Heart left ventricle (tissue), 16 donors: ENCODE measurements at places on chromosomes 5 and 9. TPM values are rescaled to one million over a fixed set of nuclear protein-coding genes. Genes with fewer than 3 reads are reported as not detected.

GRCh38 chr9:68750786-68751185 lies 45.7 kb downstream of the PIP5K1B start:
- peaks cover 29% of the 10 kb centered on the region for H3K4me1 ChIP-seq
- H3K36me3 ChIP-seq: no peaks in the 10 kb centered on the region
- no peak overlapping the region for H3K27ac ChIP-seq
- no peak overlapping the region for H3K4me3 ChIP-seq
- H3K27me3 ChIP-seq: no peaks in the 10 kb centered on the region
- no peak for DNase-seq

DNA sequence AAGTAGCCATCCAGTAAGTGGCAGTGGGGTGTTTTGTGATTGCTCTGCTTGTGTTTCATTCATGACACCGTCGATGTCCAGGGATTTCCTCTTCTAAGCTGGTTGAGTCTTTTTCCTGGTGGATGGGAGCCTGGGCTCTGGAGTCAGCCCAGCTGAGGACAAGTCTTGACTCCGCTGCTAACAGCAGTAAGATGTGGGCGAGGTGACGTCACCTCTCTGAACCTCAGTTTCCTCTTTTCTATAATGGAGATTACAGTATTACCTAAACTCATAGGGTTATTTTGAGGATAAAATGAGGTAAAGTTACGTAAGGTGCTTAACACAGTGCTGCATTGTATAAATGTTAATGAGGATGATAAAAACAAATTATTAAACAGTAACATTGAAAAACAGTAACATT lies 21.3 kb downstream of the FGF1 start:
- no peak overlapping the region for H3K4me3 ChIP-seq
- no peaks in the 10 kb centered on the region for H3K27me3 ChIP-seq

GRCh38 chr9:88748566-88749261 lies 213.7 kb downstream of the NXNL2 start:
- DNase-seq: peak; percentile 68
- H3K27ac ChIP-seq: peak overlapping the region; percentile 60
- no peaks in the 10 kb centered on the region for H3K36me3 ChIP-seq
- H3K27me3 ChIP-seq: no peaks in the 10 kb centered on the region

- H3K4me1 ChIP-seq: peaks cover 7% of the 10 kb centered on the region
- peak; percentile 62 for DNase-seq
- H3K27ac ChIP-seq: peak overlapping the region; percentile 23
- H3K27me3 ChIP-seq: no peaks in the 10 kb centered on the region
- peak overlapping the region; percentile 33 for H3K4me3 ChIP-seq
Observed at GRCh38 chr5:14204785-14205321, 61.7 kb downstream of the TRIO start.

- H3K27ac ChIP-seq: no peak overlapping the region
- H3K4me1 ChIP-seq: no peaks in the 10 kb centered on the region
- H3K27me3 ChIP-seq: no peaks in the 10 kb centered on the region
- H3K4me3 ChIP-seq: no peak overlapping the region
Observed at GRCh38 chr9:86629530-86629929, 275.3 kb upstream of the TUT7 start.

DNA sequence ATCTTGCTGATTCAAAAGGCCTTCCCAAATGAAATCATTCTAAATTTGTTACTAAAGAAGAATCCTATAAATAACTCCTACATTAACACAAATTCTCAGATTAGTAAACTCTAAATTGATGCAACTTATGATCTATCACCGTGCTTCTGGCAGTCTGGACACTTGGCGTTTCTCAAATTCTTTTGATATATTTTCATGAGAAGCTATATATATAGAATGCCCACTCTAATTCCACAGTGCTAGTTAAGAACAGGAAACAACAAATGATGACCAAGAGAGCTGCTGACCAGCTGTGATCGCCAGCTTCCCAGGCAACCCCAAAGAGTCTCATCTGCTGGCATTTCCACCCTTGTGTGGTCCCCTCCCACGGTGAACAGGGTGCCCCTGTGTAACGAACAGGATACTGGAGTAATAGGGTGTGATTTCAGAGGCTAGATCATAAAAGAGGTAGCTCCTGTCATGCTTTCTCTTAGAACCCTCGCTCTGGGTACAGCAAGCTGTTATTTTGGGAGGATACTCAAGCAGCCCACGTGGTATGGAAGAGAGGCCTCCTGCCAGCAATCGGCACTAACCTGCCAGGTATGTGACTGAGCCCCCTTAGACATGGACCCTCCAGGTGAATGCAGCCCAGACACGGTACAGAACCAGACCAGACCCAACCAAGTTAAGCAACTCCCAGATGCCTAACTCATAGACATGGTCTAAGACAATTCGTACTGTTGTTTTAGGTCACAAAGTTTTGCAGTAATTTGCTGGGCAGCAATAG lies 64.7 kb downstream of the CDC14B start:
- no peaks in the 10 kb centered on the region for H3K36me3 ChIP-seq
- H3K4me3 ChIP-seq: no peak overlapping the region
- H3K4me1 ChIP-seq: peaks cover 49% of the 10 kb centered on the region

DNA sequence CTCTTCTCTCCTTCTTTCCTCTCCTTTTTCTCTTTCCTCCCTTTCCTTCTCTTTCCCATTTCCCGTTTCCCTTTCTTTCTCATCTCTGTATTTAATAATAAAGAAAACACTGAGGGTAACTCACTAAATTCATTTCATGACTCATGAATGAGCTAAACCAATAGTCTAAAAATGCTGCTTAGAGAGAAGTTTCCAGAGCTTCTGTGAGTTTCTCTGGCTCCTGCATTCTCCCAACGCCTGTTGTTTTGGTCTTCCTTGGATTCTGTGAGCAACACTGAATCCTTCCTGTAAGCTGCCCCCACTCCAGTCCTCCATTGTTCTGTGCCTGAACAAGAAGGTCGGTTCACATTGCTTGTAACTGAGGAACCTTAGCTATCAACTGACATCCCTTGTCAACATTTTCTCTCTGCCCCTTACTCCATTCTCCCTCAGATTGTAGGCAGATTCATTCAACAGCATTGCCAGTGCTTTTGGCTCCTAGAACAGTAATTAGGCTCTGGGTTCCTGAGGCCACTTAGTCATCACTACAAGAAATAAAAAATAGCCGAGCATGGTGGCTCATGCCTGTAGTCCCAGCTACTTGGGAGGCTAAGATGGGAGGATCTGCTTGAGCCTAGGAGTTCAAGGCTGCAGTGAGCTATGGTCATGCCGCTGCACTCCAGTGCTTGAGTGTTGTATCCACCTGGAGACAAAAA lies 237.7 kb upstream of the KLF4 start:
- H3K27ac ChIP-seq: no peak overlapping the region
- DNase-seq: no peak
- H3K4me3 ChIP-seq: no peak overlapping the region
- H3K27me3 ChIP-seq: no peaks in the 10 kb centered on the region
- no peaks in the 10 kb centered on the region for H3K36me3 ChIP-seq

GRCh38 chr9:135715056-135715595 lies 13.1 kb downstream of the KCNT1 start:
- no peak for DNase-seq
- H3K4me1 ChIP-seq: no peaks in the 10 kb centered on the region
- H3K27me3 ChIP-seq: peaks cover 35% of the 10 kb centered on the region
- H3K27ac ChIP-seq: no peak overlapping the region
- no peak overlapping the region for H3K4me3 ChIP-seq

The PCDHAC1 gene
- total RNA-seq: 0.88 TPM

The LIFR gene
- total RNA-seq: 52.8 TPM

The TXNDC8 gene
- total RNA-seq: not detected

The NR6A1 gene
- total RNA-seq: 2.4 TPM

The ORM2 gene
- not detected for total RNA-seq
